NCI-H748 treated with DMSO at 0.1 percent for 48 hours (cell line): ENCODE measurements at places on chromosomes 1 and 21.
A peak's percentile ranks its signal among the peaks of the same experiment; 100 is the strongest.

- no peak for DNase-seq
Measured at GRCh38 chr1:246274186-246274585, 232.9 kb downstream of the SMYD3 start.

DNA sequence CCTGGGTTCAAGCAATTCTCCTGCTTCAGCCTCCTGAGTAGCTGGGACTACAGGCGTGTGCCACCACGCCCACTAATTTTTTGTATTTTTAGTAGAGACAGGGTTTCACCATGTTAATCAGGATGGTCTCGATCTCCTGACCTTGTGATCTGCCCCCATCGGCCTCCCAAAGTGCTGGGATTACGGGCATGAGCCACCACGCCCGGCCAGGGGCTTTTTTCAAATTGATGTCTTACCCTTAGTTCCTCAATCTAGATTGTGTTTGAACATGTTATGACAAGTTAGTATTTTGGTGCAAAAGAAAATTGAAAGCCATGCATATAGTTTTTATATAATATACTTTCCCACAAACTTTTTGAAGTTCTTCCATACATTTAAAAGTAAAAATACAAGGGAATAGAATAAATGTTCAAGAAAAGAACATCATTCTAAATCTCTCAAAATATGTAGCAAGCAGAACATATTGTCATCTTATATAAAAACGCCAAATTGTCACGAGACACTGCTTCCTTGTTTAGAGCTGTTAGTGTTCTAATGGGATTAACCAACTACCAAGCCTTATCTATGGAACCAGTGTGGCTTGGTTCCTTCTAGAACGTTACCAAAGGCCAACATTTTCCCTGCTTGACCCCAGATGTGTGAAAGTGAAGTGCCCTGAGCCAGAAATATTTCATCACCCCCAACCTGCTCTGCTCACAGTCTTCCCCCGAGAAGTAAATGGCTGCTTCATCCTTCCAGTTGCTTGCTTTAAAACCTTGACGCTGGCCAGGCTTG lies 9.5 kb upstream of the PLEKHM2 start:
- no peak for DNase-seq

DNA sequence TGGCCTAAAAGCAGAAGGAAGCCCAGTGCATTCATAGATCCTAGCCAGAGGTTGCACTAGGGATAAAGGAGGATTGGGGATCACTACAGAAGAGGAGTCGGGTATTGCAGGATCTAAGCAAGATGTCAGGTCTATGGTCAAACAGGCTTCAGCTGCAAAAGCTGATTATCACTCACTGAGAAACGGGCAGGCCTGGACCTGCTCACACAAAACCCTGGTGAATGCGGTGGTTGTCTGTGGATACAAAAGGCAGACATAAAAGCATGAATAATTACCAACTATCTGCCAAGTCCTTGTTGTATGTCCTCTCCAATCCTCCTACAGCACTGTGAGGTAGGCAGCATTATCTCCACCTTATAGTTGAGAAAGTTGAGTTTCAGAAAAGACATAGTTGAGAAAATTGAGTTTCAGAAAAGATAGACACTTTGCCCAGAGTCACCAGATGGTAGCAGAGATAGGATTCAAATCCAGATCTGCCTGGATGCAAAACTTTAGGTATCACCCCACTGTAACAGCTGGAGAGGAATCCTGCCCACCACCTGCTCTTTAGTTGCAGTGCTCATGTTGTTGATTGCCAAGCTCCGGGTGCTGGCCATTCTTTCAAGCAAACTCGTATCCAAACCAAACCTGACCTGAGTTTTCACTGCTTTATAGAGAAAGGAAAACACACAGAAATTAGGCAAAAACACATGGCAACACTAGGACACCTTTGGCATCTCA lies 49.6 kb upstream of the HOOK1 start:
- DNase-seq, result peak; percentile 80

- DNase-seq, result no peak
Measured at GRCh38 chr1:96782856-96783255, 61.3 kb downstream of the PTBP2 start.

GRCh38 chr1:231847612-231848397 lies 221.2 kb downstream of the DISC1 start:
- DNase-seq, result no peak

DNA sequence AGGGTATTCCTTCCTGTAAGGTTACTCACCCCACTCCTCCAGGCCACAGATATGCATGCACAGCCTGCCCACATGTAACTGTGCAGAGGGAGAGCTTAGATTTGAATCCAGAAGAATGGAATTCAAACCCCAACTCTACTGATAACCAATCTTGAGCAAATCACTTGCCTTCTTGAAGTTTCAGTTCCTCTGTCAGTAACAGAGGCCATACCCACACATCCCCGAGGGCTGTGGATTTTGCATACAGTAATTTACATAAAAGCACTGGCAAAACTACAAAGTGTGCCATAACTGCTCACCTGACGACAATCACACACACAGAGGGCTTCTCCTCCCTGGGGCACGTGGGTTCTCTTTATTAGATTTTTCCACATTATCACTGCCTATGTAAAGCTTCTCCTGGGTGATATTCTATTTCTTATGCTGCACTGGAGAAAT lies 18.6 kb downstream of the CD247 start:
- DNase-seq, result no peak

DNA sequence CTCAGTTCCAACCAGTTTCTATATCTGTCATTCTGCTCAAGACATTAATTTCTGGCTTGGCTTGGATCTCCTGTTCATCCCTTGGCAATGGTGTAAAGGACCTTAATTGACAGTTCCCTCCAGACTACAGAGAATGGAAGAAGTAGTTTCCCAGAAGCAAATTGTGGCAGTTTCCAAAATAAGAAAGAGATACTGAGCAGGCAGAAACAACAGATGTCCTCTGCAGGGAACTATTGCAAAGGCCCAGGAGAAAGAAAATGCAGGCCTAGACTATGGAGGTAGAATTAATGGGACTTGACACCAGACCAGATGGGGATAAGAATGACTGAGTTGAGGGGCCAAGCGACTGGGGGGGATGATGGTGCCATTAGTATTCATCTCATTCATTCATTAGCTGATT lies 6.1 kb upstream of the AK2 start:
- no peak for DNase-seq

GRCh38 chr1:6181347-6181770 lies 1.2 kb upstream of the CHD5 start:
- DNase-seq, result no peak

GRCh38 chr1:221753828-221754188 lies 11.9 kb upstream of the DUSP10 start:
- DNase-seq, result no peak

- no peak for DNase-seq
Measured at GRCh38 chr1:94245747-94246438, 8.5 kb upstream of the ARHGAP29 start.

- no peak for DNase-seq
Measured at GRCh38 chr1:4523551-4523950, 130.9 kb upstream of the AJAP1 start.

DNA sequence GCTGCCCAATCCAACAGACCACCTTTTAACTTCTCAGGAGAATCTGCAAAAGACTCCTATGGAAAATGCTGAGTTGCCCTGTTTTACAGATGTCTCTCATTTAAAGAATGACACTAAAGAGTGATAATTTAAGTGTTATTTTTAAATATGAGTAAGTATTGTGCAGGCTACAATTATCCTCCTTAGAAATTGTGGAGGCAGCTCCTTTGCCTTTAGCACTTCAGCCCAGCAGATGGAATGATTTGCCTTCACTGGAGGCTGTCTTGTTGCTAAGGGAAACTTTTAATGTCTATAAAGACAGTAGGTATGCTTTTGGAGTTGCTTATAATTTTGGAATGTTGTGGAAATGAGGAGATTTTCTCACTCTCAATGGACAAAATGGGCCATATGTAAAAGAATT lies 1345.5 kb downstream of the NCAM2 start:
- DNase-seq, result no peak

GRCh38 chr1:37612186-37612585 lies 16.4 kb upstream of the GNL2 start:
- DNase-seq, result no peak

- DNase-seq, result no peak
Measured at GRCh38 chr1:172469717-172470116, 25.8 kb upstream of the PIGC start.

DNA sequence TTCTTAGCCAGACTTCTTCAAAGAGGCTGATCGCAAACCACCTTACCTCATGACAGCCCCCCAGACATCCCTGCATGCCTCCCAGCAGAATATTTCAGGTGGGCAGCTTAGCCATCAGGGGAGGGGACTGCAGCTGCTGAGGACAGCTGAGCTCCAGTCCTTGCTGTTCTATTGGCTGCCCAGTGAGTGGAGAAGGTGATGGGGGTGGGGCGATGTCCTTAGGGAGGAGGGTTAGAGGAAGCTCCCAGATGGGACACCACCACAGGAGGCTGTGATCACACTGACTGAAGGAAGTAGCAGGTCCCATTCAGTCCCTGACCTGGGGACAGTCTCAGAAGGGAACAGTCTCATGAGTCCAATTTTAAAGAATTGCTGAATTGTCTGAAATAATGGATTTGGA lies 38.3 kb downstream of the GJA5 start:
- DNase-seq, result no peak

DNA sequence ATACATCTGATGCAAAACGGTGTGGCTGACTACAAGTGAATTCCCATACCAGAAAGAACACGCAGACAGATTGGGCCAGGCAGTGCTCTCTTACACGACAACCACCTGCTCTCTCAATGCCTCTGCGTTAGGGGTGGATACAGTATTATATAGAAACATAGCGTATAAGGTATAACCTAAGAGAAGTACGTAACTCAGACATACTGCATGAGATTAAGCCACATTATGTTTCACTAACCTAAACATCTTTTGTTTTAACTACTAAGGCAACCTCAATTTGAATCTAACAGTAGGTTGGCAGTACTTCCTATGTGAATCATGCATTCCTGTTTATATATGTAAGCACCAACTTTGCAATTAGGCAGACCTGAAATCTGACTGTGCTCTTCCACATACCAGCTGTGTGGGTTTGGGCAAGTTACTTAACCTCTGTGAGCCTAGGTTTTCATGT lies 58.1 kb upstream of the COA6 start:
- DNase-seq, result no peak

- no peak for DNase-seq
Measured at GRCh38 chr1:247415423-247416361, at the start of gene NLRP3. TSS of gene NLRP3 (plus strand) at chr1:247416173. CDS start at chr1:247418801, 2,628 bp downstream.

- DNase-seq, result no peak
Measured at GRCh38 chr1:109927911-109928321, 17.3 kb downstream of the CSF1 start.

GRCh38 chr1:43839056-43839455 lies 94.5 kb upstream of the ARTN start:
- DNase-seq, result no peak

DNA sequence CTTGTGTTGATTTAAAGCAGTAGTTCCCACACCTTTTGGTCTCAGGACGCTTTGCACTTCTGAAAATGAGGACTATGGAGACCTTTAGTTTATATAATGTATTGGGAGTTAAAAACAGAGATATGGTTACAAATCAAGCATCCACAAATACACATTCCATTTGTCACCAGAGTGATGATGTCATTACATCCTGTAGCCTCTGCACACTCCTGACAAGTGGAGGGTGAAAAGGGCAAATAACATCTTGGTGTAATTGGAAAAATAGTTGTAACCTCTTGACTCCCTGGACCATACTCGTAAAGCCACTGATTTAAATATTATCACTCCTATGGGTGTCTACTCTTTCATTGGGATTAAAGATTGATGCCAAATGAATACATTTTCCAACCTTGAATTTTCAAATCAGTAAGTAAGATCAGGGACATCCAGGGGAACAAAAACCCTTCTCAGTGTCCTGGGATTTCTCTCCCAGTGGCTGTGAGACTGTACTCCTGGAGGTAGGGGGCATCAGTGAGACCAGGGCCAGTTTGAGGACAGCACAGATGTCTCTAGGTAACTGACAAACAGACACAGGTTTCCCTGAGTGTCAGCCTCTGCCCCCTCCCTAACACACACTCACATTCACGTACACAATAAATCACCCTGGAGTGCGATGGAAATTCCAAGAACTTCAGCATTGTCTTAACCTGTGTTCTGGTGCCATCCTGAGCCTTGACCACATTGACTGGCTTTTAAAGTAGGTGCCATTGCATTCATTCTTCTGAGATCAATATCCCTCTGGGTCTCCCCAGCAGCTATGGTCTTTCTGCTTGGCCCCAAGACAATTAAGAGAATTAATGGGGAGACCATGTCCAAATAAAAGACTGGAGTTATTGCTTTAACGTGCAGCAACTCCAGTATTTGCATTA lies 63.0 kb downstream of the NR5A2 start:
- DNase-seq, result no peak

DNA sequence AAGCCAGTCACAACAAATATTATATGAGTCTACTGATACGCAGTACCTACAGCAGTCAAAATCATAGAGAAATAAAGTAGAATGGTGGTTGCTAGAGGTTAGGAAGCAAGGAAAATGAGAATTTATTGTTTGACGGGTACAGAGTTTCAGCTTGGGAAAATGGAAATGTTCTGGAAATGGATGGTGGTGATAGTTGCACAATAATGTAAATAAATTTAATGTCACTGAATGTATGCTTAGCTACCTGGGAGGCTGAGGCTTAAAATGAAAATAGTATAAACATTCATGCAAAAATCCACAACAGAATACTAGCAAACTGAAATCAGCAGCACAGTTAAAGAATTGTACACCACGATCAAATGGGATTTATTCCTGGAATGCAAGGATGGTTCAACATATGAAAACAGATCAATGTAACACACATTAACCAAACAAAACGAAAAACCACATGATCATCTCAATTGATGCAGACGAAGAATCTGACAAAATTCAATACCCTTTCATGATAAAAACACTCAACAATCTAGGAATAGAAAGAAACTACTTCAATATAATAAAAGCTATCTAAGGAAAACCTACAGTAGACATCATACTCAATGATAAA lies 10.7 kb downstream of the TUT4 start:
- no peak for DNase-seq

GRCh38 chr1:223683586-223684487 lies 18.3 kb upstream of the CAPN8 start:
- DNase-seq, result peak; percentile 40

GRCh38 chr1:106907795-106908194 lies 148.7 kb upstream of the PRMT6 start:
- no peak for DNase-seq

GRCh38 chr1:57381871-57382270 lies 42.0 kb downstream of the DAB1 start:
- DNase-seq, result no peak

- DNase-seq, result no peak
Measured at GRCh38 chr1:5913078-5913845, 79.0 kb downstream of the NPHP4 start.

DNA sequence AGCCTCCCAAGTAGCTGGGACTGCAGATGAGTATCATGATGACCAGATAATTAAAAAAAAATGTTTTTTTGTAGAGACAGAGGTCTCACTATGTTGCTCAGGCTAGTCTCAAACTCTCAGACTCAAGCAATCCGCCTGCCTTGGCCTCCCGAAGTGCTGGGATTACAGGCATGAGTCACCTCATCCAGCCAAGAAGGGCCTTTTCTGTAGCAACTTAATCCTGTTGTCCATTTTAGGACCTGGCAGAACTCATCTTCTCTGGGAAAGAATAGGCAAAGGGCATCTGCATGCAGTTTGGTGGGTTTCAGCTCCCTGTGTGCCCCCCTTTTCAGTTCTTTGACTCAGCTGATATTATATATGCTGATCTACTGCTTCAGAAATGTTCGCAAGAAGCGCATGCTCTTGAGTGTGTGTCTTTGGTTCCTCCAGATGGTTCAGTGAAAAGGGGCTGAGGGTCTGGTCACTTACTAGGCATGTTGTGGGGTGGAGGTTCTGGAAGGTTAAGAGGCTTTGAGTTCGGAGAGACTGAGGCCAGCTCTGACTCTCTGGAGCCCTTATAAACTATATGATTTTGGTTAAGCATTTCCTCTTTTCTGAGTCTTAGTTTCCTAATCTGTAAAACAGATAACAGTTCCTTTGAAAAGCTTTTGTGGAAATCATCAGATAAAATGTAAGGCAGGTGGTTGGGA lies 19.4 kb upstream of the SRSF4 start:
- no peak for DNase-seq
